ENCODE measurements at places on chromosomes 5 and 9.

- DNase-seq, result no peak
Observed at GRCh38 chr9:133835262-133835901, 97.2 kb upstream of the SARDH start.

DNA sequence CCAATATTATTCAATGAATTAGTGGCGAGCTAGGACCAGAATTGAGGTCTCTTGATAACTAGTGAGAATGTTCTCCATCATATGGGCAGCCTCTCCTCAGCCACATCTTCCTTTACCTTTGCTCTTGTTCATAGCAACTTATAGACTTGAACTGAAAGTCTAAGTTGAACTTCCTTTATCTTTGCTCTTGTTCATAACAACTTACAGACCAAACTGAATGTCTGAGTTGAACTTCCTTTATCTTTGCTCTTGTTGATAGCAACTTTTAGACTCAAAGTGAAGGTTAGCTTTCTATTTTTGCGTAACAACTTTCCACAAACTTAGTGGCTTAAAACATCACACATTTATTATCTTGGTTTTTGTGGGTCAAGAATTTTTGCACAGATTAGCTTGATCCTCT lies 146.4 kb upstream of the C9orf72 start:
- DNase-seq, result no peak

DNA sequence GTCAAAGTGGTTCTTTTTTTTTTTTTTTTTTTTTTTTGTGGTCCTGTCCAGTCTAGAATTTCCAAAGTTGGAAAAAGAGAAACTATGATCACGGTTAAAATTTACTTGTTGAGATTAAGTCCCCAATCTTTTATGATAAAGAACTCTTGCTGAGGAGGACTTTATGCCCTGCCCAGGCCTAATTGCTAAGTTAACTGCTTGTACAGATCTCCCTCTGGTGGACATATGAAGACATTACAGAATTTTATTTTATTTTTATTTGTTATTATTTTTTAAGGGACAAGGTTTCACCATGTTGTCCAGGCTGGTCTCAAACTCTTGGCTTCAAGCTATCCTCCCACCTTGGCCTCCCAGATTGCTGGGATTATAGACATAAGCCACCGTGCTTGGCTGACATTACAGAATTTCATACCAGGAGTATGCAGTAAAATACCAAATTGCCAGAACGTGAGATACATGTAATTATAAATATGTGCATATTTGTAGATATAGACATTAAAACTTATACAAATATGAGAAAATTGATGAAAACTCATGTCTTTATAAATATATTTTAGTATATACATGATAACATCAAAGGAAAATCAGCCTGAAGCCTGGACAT lies 91.2 kb downstream of the RFK start:
- DNase-seq, result no peak

- no peak for DNase-seq
Observed at GRCh38 chr5:42749020-42749419, 7.6 kb upstream of the CCDC152 start.

GRCh38 chr5:149135536-149136201 lies 5.6 kb upstream of the ABLIM3 start:
- no peak for DNase-seq

- DNase-seq, result no peak
Observed at GRCh38 chr5:120457839-120458507, 6.1 kb upstream of the PRR16 start.

- DNase-seq, result no peak
Observed at GRCh38 chr5:66596636-66597182, 516 bp downstream of the MAST4 start.

DNA sequence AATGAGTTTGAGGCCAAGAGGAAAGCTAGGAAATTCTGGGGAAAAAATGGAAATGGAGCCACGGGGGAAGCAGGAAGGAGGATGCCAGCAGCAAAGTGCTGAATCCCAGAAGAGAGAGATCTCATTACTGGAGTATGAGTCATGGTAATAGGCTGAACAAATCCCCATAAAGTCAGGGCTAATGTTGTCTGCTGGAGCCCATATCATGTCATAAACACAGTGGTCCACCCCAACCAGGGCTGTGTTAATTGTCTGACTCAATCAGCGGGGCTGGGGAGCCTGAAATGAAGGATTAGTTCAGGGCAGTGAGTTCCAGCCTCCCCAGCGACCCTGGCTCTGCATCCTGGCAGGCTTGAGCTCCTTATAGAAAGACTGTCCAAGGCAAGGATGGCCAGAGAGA lies 68.8 kb downstream of the TLR4 start:
- DNase-seq, result no peak

DNA sequence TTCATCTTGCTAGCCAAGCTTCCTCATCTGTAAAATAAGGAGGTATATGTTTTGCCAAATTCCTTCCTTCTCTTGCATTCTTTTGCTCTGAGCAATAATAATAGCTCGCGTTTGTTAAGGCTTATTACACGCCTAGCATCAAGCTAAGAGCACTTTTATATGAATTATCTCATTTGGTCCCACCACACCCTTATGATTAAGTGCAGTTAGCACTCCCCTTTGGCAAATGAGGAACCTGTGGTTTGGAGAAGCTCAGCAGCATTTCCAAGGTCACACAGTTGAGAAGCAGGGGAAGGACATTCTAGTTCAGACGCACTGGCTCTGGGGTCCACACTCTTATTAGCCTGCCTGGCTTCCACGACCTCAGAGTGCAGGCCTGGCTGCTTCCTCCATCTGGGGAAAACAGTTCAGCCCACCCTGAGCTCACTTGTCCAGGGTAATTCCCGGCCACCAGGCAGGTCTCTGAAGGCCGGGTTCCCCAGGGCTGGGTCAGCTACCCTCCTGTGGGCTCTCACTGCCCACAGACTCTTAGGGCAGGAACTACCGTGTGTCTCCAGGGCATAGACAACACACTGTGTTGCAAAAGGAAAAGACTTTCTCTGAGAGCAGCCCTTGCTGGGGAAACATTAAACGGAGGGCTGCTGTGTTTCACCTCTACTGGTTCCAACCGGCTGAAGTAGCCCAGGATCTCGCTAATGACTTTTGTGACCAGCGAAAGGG lies 9.9 kb upstream of the FBP1 start:
- DNase-seq, result no peak

GRCh38 chr5:110179321-110179720 lies 489.6 kb downstream of the MAN2A1 start:
- no peak for DNase-seq

DNA sequence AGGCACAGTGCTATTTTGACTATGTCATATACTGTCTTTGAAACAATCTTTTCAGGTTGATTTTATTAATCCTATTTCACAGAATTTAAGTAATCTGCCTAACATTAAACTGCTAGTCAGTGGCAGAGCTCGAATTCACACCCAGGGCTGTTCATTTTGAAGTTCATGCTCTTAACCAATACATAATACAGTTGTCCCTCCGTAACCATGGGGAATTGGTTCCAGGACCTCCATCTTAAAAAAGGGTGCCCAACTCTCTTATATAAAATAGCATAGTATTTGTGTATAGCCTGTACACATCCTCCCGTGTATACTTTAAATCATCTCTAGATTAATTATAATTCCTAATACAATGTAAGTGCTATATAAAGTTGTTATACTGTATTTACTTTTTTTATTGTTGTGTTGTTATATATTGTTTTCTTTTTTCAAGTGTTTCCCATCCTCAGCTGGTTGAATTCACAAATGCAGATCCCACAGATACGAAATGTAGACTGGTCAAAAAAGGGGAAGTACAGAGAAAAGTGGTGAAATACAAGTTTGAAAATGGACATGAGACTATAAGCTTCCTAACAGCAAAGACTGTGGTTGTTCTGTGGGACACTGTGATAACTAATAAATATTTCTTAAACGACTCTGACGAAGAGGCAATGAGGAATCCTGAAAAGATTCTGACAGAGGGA lies 18.3 kb downstream of the RFX3 start:
- DNase-seq, result no peak

DNA sequence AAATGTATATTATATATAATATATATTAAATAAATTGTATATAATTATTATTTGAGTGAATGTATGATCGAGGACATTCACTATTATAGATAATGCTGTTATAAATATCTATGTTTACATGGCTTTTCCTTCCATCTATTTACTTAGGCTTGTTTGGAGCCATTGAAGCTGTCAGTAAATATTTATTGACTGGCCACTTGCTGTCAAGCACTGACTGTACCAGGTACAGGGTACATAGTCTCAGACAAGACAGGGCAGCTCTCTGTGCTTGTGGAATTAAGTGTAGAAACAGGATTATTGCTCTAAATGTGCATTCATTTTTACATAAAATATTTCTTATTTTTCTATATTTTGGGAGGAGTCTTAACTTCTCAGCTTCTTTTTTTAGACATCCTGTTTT lies 16.4 kb downstream of the FAXDC2 start:
- no peak for DNase-seq

DNA sequence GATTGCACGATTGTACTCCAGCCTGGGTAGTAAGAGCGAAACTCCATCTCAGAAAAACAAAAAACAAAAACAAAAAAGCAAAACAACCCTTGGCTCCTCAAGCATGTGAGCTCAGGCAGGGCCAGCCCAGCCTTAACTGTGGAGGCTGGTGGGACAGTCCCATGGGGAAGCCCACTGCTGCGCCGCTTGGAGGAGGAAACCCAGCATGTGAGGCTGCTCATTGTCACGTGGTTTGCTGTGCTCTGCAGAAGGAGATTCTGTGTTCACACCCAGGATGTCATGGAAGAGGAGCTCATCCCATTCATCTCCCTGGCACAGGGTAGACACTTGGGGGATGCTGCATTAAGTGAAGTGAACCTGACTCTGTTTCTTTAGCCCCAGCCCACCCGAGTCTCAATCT lies 4.0 kb downstream of the ZBED3 start:
- no peak for DNase-seq

DNA sequence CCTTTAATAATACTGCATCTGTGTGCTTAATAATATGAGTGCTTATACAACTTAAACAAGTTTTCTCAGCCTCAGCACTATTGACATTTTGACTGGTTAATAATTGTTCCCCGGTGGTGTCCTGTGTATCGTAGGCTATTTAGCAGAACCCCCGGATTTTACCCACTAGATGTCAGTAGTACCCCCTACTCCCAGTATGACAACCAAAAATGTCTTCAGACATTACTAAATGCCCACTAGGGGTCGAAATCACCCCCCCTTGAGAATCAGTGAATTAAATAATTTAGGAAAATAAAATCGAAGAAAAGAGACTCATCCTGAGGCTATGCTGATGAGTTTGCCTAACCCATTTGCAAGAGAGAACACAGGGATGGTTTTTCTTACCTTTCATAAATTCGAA lies 166.3 kb downstream of the ATP10B start:
- DNase-seq, result no peak

- DNase-seq, result no peak
Observed at GRCh38 chr5:33563983-33564908, 123.5 kb downstream of the TARS1 start.

DNA sequence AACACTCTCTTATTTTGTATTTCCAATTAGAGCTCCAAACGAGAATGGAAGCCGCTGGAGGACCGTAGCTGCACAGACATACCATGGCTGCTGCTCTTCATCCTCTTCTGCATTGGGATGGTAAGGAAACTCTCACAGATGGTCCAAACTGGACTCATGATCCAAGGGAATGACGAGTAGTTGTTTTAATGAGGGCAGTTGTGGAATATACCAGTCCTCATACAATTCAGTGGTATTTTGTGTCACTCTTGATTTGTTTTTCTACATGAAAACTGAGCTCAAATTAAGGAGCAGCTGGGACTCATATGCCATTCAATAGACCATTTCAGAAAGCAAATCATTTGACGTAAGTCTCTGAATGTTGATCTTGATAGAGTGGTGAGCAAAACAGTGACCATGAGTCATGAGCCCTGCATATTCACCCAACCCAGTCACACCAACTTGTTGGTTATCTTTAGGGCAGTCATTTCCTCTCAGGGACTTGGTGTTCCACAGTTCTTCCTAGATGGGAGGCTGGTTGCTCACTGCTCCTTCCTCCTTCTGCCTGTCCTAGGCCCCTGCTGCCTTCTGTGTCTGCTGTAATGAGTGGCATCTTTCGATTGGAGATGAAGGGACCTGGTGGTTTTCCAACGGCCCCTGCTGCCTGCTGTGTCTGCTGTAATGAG lies 54.9 kb downstream of the SLC44A1 start:
- DNase-seq, result no peak

GRCh38 chr5:168818558-168818957 lies 239.4 kb upstream of the PANK3 start:
- DNase-seq, result no peak

DNA sequence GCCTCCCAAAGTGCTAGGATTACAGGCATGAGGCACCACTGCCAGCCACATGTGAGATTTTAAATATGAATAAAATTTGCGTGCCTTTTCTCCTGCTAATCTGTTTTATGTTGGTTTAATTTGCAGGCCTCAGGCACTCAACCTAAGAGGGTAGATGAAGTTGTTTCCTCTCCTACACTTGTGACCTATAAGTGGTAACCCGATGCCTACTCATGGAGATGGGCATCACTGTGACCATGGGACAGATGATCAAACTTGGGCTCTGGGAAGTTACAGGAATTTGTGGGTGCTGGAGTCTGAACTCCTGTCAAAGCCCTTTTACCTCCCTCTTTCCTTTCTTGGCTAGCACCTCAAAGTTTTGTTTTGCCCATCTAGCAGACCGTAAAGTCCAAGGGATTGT lies 1.1 kb downstream of the SLC28A3 start:
- no peak for DNase-seq

GRCh38 chr5:56822981-56823380 lies 7.6 kb downstream of the MAP3K1 start:
- DNase-seq, result no peak

DNA sequence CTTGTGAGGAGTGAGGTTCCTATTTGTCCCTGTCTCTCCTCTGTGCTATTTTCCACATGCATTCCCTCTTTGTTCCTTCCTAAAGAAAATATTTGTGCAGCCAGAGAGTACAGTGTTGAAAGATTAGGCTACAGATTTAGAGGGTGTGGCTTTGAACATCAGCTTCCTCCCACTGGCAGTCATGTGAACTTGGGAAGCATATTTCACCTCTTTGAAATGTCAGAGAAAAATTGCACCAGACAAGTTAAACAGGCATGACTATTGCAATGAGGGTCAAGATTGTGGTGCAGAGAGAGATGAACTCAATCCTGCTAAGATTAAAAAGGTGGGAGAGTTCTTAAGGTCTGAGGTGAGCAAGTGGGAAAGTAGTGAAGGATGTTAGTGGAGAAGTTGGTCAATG lies 641.0 kb downstream of the DNAH5 start:
- no peak for DNase-seq

DNA sequence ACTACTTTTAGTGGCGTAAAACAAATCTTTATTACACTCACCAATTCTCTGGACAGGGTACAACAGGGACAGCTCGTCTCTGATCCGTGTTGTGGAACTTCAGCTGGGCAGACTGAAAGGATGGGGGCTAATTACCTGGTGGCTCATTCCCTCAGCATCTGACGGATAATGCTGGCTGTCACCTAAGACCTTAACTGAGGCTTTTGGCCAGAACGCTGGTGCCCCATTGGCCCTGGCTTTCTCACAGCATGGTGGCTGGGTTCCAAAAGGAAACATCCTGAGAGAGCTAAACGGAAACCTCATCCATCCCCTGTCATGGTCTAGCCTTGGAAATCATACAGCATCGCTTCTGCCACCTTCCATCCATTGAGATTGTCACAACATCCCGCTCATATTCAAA lies 62.9 kb downstream of the RAI14 start:
- no peak for DNase-seq

GRCh38 chr5:166509085-166509484 lies 1782.4 kb upstream of the WWC1 start:
- DNase-seq, result no peak

- DNase-seq, result no peak
Observed at GRCh38 chr9:72592502-72593403, 71.3 kb downstream of the TMC1 start.
